Left renal cortex interstitium (tissue), 4 donors: ENCODE measurements at places on chromosomes 5 and 9. TPM values are rescaled to one million over a fixed set of nuclear protein-coding genes. Genes with fewer than 3 reads are reported as not detected.
A peak's percentile ranks its signal among the peaks of the same experiment; 100 is the strongest.

- DNase-seq: no peak
These were observed 34.7 kb downstream of the LAMC3 start for GRCh38 chr9:131043646-131044045.

DNA sequence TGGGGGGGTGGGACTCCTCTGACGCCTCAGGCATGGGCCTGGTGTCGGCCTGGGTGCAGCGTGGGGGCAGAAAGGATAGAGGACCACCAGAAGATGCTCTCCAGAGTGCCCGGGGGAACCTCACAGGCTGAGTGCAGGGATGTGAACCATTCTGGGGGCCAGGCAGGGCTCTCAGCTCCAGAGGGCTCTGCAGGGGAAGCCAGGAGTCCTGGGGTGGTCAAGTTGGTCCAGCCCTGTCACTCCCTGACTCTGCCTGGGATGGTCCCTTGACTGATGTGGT lies 6.5 kb downstream of the GFI1B start:
- no peak for DNase-seq

Gene DNAH5
- 2.9 TPM for polyA plus RNA-seq

Gene CCNO
- 11.3 TPM for polyA plus RNA-seq

DNA sequence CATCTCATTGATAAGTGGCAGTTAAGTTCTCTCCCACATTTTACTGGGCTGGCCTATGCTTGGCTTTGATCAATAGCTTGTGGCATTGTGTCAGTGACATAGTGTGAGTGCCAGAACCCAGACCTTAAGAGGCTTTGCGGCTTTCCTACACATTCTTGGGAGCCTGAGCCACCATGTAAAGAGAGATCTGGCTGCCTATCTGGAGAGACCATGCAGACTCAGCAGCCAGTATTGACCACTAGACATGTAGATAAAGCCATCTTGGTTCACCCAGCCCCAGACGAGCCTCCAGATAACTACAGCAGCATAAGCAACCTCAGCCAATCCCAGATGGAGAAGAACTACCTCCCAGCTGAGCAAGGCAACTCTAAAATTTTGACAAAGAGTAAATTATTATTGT lies 28.6 kb downstream of the C9orf153 start:
- no peak for DNase-seq

Gene TMOD1
- 0.55 TPM for polyA plus RNA-seq

- no peak for DNase-seq
These were observed 7.4 kb upstream of the ADGRD2 start for GRCh38 chr9:124442826-124443225.

DNA sequence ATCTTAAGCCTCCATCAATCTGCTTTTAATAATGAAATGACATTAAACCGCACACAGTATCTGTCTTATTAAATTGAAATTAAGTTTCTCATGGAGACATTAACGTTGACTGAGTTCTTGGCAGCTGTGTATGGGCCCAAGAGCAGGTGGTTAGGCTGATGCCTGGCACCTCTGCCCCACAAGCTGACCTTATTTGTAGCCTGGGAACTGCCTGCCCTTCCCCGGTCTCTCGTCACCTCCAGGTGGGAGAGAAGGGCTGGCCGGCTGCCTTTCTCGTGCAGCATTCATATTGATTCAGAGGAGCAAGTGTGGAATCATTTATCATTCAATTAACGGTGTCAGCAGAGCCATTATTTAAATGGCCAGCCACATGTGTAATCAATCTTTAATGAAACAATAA lies 53.0 kb upstream of the FCN1 start:
- no peak for DNase-seq

Gene SAPCD2
- polyA plus RNA-seq: 10.0 TPM

- no peak for DNase-seq
These were observed 317.7 kb downstream of the PDE4D start for GRCh38 chr5:59575648-59576445.

DNA sequence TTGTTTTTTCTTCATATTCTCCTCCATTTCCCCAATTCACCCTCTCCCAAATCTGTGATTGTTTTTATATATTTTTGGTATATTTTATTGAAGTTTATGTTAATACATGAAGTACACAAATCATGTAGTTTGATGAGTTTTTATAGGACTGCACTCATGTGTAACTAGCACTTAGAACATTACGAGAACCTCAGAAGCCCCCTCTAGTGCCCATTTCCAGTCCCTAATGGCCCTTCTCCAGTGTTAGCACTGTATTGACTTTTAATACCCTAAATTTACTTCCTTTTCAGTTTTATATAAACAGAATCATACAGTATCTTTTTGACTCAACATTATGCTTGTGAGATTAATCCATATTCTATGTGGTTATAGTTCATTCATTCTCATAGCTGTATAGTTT lies 18.5 kb upstream of the FKTN start:
- DNase-seq: no peak

DNA sequence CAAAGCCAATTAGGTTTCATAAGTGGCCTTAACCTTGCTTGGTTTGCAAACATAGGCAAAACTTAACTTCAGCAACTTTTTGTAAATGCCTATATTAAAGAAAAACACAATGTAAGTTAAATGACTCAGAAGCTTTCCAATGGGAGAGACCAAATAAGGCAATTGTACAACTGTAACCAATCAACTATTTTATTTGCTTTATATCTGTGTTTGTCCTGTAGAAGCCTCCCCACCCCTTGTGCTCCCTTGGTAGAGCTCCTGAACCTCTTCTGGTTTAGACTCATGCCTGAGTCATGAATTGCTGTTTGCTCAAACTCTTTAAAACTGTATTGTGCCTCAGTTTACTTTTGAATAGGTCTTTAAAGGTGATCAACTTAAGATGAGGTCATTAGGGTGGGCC lies 3.0 kb upstream of the C1QTNF3 start:
- no peak for DNase-seq

Gene GCNT4
- 12.6 TPM for polyA plus RNA-seq

GRCh38 chr5:176466245-176466871 lies 18.2 kb downstream of the FAF2 start:
- no peak for DNase-seq

DNA sequence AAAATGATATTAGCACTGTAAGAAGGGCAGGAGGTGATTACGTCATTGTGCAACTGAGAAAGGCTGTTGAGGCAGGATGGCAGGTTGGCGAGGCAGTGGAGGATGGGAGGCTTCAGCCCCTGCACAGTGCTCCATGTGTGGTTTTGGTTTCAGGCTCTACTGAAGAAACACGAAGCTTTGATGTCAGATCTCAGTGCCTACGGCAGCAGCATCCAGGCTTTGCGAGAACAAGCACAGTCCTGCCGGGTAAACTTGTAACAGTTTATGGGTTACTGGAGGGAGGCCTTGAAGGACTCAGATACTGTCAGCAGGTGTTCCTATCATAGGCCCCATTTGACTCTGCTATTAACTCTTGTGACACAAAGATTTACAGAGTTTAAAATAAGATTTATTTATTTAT lies 35.1 kb downstream of the SPTAN1 start:
- no peak for DNase-seq

GRCh38 chr9:88056876-88057275 lies 81.4 kb downstream of the SPATA31C2 start:
- DNase-seq: no peak

GRCh38 chr5:101102506-101102905 lies 199.4 kb upstream of the ST8SIA4 start:
- DNase-seq: no peak

GRCh38 chr5:110735556-110735955 lies 3.3 kb upstream of the SLC25A46 start:
- DNase-seq: no peak

DNA sequence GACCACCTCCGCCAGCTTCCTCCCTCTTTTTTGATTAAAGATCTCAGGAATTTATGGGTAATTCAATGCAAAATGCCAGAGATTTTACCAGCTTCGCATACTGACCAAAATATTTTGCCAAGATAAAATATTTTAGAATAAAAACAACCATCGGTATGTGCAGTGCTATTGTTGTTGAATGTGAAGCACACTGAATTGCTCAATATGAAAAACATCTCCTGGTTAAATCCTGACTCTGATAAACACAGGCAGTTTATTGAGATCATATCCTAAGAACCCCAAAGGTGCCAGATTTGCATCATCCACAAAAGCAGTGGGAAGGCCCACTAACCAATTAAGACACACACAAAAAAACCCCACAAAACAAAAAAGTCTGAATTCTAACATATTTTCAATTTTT lies 202.4 kb downstream of the GLIS3 start:
- no peak for DNase-seq

DNA sequence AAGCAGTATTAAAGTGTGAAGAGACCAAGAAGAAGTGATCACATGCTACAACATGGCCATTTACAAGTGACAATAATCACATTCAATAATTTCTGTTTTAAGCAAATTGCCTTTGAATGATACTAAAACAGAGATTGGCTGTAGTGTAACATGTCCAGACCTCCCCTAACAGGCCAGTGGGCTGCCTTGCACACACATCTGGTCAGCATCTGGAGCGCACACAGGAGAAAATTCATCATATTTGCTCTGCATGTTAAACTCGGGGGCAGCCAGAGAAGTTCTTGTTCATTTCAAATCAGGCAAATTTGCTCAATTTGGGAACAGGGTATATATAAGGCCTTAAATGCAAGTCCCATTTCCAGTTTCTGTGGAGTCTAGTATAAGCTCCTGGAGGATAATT lies 111.1 kb upstream of the FBXL7 start:
- DNase-seq: no peak

- no peak for DNase-seq
These were observed 12.9 kb downstream of the GLDC start for GRCh38 chr9:6632516-6633183.

Gene PCDHA2
- polyA plus RNA-seq: 0.18 TPM

Gene BSPRY
- polyA plus RNA-seq: 11.1 TPM

DNA sequence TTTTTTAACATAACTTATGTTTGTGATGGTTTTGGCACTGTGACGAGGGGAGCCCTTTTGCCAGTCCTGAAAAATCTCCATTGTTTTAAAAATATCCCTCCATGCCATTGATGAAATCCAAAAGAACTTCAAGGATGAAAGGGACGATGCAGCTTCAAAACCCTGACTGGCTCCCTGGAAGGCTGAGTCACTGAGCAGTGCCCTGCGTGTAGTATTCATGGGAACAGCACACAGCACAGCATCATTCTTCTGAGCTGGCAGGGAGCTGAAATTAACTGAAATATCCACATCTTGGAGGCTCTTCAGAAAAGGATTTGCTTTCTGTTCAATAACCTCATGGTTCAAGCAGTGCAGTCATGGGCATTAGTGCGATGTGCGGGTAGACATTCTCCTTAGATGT lies 29.7 kb downstream of the PDE4D start:
- DNase-seq: no peak

Gene ADCY2
- polyA plus RNA-seq: 4.1 TPM

GRCh38 chr5:149143470-149143869 lies 2.2 kb downstream of the ABLIM3 start:
- DNase-seq: no peak

DNA sequence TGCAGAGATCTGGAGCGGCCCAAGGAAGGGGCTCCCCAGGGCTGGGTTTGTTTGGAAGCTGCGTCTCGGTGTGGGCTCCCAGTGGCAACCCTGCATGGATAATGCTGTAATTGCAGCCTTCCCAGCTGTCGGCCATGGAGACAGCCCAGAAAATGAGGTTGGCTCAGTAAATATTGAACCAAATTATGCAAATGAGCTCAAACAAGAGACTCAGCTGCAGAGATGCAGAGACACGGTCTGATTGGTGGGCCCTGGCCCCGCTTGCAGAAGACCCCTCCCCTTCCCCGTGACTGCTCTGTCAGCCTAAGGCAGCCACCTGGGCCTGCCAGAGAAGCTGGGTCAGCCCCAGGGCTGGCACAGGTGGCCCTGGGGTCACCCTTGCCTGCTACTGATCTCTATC lies 75.9 kb downstream of the RAD23B start:
- DNase-seq: no peak

- DNase-seq: no peak
These were observed 122.8 kb downstream of the ARHGEF28 start for GRCh38 chr5:73748510-73749400.

DNA sequence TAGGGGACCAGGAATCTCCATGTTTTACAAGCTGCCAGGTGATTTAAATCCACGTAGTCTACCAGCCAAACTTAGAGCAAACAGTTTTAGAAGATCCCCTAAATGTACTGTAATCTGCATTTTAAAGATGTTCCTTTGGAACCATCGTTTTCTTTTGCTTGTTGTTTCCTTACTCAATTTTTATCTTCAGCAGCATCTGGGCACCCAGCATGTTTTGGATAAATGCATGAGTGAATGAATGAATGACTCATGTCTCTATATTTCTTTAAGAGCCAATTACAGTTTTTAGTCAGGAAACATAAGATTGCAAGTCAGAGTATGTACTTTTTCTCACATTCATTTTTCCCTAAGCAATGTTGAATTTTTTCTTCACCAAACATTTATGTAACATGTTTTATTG lies 123.0 kb downstream of the HACD4 start:
- DNase-seq: no peak

DNA sequence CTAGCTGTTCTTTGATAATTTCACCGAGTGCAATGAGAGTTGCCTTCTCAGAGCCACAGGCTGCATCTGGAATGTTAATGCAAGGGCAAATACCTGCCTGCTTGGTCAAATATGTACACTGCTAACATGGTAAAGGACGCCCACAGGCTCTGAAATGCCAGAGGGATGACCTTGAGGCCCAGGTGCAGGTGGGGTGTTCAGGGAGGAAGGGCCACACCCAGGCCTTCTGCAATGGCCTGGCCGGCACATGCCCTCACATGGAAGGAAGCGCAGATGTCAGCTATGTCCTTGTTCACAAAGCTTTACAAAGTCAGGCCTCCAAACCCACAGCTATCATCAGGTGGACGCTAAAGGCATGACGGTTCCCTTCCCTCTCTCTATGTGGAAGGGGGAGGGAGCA lies 48.6 kb downstream of the HRH2 start:
- DNase-seq: no peak

Gene ENTPD2
- polyA plus RNA-seq: 2.8 TPM

DNA sequence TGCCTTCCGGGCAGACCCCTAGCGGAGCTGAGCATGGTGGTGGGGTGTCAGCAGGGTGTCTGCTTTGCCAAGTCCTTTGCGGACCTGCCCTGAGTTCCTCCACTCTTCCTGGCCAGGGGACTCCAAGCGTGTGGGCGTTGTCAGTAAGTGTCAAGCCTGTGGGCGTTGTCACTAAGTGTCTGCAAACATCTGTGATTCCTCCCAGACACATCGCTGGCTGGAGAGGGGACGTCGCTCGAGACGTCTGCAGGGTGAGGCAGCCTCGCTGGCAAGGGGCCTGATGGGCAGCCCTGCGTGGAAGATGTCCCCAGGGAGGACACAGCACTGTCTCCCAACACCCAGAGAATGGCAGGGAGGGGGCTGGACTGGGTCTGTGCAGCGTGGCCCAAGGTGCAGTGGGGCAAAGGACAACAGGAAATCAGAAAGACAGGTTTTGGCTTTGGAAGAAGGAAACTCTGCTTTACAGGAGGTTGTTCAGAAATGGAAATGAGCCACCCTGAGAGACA lies 28.8 kb downstream of the ADAMTSL2 start:
- no peak for DNase-seq

GRCh38 chr5:75568202-75568601 lies 43.1 kb upstream of the ANKDD1B start:
- DNase-seq: no peak

DNA sequence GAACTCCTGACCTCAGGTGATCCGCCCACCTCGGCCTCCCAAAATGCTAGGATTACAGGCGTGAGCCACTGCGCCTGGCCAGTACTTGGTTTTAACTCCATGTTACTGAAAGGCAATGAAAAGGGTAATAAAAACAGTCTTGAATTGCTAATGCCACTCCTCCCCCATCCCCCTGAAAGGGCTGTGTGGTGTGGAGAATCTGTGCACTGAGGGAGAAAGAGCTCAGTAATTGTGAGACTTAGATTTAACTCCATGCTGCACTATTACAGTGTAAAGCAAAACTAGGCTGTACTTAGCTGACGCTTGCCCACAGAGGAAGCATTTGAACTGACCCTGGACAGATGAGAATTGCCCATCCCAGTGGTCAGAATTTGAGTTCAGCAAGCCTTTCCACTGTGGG lies 1662.4 kb upstream of the ACO1 start:
- DNase-seq: peak; percentile 17
